ENCODE measurements at places on chromosomes 12 and 14.

DNA sequence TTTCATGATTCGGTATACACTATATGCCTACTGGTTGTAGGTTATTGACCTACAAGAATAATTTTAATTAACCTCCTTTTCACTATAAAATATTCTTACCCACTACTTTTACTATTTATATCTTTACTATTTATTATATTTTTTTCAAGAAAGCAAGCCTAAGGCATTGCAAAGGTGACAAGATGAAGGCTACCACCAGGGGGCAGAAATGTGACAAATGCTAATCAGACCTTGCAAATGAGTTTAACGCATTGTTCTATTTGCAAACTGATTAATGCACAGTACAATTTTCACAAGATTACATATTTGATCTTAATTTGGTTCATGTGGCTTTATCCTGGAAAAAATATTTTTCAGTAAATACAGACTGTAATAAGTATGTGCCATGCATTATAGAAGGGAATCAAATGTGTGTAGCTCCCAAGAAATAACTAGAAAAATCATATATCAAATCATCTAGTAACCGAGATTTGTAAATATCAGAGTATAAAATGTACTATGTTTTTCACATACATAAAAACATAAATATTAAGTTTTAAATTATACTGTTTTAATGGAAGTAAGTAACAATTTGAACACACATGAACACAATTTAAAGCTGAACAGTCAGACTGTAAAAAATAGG is 107.0 kb downstream of the ADAMTS20 start:
- peak; percentile 19 for DNase-seq

DNA sequence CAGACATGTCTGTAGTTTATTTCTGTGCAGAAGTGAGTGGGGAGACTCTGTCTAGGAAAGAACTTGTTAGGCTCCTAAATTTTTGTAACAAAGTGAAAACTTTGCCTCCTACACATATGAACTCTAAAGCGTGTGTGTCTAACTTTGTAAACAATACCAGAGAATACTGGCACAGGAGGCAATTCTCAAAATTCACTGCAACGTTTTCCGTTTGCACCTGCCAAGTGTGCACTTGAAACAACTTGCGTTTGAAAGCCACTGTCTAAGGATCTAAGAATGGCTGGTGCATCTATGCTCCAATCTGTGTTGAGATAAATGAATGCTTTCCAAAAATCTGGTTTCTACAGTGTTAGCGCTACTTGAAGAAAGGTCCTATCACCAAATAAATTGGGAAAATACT is 15.3 kb downstream of the GRIP1 start:
- no peak for DNase-seq

- DNase-seq: no peak
Measured at GRCh38 chr12:27293463-27293862, 39.2 kb upstream of the BMAL2 start.

- DNase-seq: no peak
Measured at GRCh38 chr12:108457734-108458361, 57.2 kb upstream of the FICD start.

DNA sequence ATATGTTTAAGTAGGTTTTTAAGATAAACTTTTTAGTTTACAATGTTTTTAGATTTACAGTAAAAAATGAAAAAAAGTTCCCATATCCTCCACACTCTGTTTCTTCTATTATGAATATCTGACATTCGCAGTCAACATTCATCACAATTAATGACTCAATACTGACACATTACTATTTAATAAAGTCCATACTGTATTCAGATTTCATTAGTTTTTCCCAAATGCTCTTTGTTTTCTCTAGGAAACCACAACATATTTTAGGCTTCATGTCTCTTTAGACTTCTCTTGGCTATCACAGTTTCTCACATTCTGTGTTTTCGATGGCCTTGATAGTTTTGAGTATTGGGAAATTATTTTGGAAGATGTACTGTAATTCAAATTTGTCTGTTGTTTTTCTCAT is 399.8 kb downstream of the SLC6A15 start:
- DNase-seq: no peak

GRCh38 chr12:48572326-48572725 is 2.5 kb upstream of the LALBA start:
- no peak for DNase-seq

DNA sequence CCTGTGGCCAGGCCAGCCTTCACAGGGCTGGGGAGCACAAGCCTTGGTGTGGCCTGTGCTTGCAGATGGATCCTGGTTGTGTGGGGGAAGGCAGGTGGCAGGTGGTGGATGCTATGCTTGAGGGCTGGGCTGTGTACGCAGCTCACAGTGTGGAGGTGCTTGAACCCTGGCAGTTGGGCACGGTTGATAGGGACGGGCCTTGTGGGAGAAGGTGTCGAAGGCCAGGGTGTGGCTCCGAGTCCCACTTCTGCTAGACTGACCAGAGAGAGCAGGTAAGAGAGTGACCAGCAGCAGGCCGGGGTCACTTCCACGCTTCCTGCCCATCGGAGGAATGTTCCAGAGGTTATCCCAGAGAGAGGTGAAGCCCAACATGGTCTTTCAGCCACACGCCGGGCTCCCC is 85.5 kb downstream of the CACNA1C start:
- DNase-seq: no peak

- DNase-seq: no peak
Measured at GRCh38 chr12:124763594-124763979, 100.1 kb downstream of the SCARB1 start.

GRCh38 chr12:32211066-32211899 is 104.6 kb downstream of the BICD1 start:
- no peak for DNase-seq

DNA sequence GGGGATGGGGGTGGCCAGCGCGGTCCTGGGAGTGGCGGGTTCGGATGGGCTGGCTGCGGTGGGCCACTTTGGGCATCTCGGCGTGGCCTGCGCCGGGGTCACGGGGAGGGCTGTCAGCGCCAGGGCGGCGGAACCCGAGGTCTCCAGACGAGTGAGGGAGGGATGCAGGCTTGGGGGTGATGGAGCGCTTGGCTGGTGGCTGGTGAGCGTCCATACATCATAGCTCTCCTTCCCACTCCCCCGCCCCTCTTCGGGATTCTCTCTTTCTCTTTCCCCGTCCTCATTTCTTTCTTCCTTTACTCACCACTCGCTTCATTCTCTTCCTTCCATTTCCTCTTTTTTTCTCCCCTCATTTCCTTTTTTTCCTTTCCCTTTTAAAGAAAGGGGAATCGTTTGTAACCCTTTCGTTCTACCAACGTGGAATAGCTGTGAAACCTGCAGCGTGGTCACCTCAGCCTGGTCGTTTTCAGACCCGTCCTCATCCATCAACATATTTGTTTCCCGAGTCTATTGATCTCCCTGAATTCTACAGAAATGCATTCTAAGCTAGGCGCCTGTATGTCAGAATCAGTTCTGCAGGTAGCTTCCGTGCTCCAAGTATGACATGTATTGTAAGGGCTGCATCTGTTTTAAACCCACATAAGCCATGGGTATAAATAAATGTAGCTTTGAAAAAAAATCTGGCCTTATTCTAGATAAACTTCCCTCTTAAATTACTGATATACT is 260.3 kb upstream of the E2F7 start:
- no peak for DNase-seq

DNA sequence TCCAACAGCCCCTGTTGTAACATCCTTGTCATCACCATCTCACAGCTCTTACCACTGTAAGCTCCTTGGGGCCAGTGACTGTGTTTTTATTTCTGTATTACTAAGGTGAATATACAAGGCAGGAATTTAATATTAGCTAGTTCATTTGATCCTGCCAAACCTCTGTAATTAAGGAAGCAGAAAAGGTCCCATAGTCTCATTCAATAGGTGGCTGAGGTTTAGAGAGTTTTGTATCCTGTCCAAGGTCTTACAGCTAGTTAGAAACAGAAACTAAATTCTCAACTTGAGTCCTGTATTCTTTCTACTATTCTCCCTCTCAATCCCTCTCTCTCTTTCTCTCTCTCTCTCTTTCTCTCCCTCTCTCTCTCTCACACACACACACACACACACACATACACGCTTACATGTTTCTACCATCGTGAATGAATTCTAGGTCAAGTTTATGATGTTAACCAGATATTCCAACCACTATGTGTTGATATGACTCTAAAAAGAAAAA is 543 bp upstream of the GLIPR1 start:
- DNase-seq: no peak

- DNase-seq: no peak
Measured at GRCh38 chr12:72074956-72075355, 136.3 kb downstream of the TPH2 start.

- DNase-seq: peak; percentile 60
Measured at GRCh38 chr12:49763006-49763591, 21.7 kb downstream of the TMBIM6 start.

DNA sequence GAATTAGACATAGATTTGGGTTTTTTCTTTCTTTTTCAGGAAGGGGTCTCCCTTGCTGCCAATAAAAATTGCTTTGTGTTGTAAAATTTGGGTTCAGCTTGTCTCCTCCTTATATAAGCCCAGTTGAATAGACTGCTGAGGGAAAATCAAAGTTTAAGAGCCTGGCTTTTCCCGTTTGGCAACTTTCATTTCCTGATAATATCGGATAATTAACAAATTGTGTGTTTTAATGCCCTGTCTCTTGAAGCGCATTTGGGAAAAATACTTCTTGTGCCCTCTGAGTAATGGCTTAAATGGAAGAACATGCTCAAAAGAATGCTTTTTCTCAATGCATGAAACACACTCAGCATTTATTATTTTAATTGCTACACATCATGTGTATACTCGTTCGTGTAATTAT is 198.0 kb upstream of the DCN start:
- no peak for DNase-seq

DNA sequence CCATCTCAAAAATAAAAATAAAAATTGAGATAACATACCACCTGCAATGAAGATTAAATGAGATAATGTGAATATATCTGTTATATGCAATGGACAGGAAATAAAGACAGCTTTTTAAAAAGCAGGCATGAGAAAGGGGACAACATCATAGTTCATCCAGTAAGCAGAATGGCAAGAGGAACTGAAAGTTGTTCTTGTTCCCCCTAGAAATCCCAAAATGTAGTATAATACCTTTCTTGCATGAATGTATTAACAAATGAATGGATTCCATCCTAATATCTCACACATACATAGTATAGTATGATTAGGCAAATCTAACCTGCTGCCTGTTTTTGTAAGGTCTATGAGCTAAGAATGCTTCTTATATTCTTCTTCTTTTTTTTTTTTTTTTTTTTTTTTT is 31.4 kb downstream of the FGD6 start:
- DNase-seq: no peak

GRCh38 chr14:38211255-38211735 is 3.6 kb downstream of the SSTR1 start:
- no peak for DNase-seq

DNA sequence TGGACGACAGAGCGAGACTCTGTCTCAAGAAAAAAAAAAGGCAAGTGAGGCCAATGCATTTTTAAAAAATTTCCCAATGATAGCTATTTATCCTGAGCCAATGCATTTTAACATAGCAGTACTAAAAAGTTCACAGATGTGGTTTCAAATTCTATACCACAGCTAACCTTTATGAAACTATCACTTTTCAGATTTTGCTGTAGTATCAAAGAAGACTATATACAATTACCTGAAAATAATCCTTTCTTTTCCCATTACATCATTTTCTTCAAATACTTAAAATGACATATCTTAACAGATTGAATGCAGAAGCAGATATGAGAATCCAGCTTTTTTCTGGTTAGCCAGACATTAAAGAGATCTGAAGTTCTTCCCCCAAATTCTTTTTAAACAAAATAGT is 13.2 kb downstream of the ATF7 start:
- no peak for DNase-seq

DNA sequence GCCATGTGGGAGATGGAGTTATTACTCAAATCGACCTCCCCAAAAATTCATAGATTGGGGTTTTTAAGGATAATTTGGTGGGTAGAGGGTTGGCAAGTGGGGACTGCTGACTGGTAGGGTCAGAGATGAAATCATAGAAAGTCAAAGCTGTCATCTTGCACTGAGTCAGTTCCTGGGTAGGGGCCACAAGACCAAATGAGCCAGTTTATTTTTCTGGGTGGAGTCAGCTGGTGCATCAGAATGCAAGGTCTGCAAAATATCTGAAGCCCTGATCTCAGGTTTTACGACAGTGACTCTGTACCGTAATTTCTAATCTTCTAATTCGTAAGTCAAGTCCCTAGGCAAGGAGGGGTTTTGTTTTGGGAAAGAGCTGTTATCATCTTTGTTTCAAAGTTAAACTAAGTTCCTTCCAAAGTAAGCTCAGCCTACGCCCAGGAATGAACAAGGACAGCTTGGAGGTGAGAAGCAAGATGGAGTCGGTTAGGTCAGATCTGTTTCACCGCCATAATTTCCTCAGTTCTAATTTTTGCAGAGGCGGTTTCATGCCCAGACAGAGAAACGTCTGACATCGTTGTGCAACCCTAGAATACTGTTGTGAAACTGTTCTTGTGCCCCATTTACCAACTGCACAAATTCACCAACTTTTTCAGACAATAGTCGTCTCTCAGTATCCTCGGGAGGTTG is 104.5 kb upstream of the SFSWAP start:
- no peak for DNase-seq

GRCh38 chr12:11446372-11446771 is 51.0 kb upstream of the PRB2 start:
- no peak for DNase-seq

- DNase-seq: no peak
Measured at GRCh38 chr14:33949411-33949893, 1.4 kb downstream of the EGLN3 start.

GRCh38 chr12:904010-904414 is 45.5 kb downstream of the RAD52 start:
- no peak for DNase-seq

GRCh38 chr14:35336494-35337268 is 44.5 kb downstream of the PSMA6 start:
- DNase-seq: no peak

DNA sequence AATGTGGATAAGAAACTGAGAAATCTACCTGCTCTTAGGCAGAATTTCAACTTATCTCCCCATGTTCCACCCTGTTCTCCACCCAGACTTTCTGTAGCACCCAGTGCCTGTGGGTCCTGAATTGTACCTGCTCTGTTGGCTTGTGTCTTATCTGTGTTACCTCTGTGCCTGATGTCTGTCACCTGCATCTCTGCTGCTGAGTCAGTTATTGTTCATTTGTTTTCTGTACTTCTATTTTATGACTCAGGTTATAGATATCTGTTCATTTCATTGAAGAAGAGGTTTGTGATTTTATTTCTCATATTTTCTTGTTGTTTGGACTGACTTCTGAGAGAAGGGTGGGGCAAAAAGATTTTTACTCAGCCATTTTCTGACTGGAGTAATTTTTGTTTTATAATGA is 11.7 kb downstream of the SOCS4 start:
- DNase-seq: no peak
